ENCODE measurements at places on chromosomes 6 and 20.

GRCh38 chr20:40134176-40134575 is 554.9 kb downstream of the MAFB start:
- no peak for DNase-seq

GRCh38 chr6:40276141-40276540 is 311.0 kb downstream of the LRFN2 start:
- no peak for DNase-seq

DNA sequence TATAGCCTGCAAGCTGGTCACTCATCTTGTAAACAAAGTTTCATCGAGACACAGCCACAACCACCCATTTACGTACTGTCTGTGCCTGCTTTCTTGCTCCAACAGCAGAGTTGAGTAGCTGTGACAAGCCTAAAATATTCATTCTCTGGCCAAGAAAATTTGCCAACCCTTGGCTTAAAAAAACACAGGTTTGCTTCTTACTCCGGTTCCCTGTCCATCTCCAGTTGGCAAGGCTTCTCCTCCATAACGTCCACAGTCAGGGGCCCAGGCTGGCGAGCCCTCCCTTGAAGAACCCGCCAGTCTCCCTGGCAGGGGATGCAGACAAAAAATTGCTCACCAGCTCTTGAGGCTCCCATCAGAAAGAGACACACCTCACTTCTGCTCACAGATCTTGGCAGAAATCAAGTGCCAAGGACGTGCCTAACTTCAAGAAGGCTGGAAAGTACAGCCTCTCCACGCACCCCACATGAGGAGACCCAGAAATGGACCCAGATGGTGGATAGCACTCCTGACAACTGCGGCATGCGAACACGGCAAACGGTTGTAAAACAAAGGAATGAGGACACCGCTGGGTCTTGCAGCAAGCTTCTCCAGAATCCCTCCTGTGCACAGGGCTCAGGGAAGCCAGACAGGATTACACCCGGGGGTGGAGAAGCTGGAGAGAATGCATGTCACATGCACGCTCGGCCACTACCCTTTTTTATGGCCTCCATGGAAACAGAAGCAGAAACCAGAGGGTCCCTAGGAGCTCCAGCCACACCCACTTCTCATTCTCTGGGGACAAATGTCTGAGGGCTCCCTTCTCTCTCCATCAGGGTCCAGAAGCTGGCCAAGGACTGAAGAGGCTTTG is 59.8 kb upstream of the SIRPA start:
- no peak for DNase-seq

DNA sequence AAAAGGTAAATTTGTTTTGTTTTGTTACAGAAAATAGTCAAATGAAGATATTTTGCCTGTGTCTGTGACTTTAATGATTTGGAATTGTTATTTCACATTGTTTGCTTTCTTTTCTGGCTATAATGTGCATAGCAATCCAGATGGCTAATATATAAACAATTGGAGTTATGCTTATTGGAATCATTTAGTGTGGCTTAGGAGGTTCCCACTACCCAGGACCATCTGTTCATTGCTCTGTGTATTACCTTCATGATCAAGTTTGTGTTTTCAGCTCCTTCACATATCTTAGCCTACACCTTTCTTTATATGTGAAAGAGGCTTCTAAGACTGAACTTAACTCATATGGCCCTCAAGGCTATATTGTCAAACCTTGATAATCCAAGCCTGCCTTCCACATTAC is 232.9 kb downstream of the BCKDHB start:
- no peak for DNase-seq
